Breast epithelium (tissue), 4 donors: ENCODE measurements at places on chromosomes 2 and 18. TPM values are rescaled to one million over a fixed set of nuclear protein-coding genes. Genes with fewer than 3 reads are reported as not detected.
A peak's percentile ranks its signal among the peaks of the same experiment; 100 is the strongest.

FOXD4L1 gene
- total RNA-seq: 0.16 TPM

PCARE gene
- not detected for total RNA-seq

DNA sequence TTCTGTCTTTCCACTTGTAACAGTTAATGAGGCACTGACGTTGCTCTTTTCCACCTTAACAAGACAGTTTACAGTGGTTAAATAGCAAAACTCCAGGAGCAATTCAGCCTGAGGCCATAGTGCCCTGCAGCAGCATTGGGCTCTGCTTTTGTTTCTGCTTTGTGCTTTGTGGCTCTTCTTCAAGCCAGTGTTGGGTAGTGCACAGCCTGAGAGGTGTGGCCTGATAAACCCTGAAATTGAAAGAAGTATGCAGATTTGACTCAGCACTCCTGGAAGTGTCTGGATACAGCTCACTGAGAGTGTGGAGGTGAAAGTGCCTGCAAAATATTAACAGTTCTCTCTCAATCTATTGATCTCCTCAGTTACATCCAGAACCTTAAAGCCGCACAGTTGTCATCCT is 63.0 kb downstream of the STK25 start:
- DNase-seq: no peak

DNA sequence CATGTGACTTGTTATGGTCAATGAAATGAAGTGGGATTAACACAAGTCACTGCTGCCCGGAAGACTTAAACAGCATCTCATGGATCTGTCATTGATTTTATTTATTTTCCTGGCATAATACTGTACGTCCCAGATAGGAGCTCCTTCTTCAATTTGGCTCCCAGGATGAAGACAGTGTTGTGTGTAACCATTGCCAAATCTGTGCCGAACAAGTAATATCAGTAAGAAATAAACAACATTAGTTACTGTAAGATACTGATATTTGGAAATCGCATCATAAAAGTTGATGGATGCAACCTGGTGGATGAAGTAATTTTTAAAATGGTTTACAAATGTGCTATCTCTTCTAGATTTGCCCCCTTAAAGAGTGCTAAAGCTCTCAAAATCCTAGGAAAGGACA is 419.0 kb upstream of the MMADHC start:
- DNase-seq: no peak

- DNase-seq: no peak
These were observed 72.1 kb downstream of the COL6A3 start for GRCh38 chr2:237341872-237342271.

- peak; percentile 58 for DNase-seq
These were observed 25.4 kb upstream of the TANK start for GRCh38 chr2:161134547-161135518.
